ENCODE measurements at places on chromosomes 16 and 17.

DNA sequence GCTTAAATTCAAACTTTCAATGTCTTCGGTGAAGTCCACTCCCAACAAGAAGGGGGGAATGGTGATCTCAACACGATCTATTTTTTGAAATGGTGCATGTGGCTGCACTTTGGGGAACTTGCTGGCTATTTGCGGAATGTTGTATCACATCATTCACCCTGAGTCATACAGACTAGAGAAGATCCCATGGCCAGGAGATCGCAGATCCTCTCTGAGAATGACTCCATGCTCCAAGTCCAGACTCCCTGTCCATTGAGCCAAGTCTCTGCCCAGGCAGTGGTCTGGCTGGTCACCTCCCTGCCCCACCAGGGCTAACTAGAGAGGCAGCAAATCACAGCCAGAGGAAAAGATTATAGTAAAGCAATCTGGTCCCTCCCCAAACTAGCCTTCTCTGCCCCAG is 120.6 kb downstream of the XYLT1 start:
- DNase-seq: no peak

DNA sequence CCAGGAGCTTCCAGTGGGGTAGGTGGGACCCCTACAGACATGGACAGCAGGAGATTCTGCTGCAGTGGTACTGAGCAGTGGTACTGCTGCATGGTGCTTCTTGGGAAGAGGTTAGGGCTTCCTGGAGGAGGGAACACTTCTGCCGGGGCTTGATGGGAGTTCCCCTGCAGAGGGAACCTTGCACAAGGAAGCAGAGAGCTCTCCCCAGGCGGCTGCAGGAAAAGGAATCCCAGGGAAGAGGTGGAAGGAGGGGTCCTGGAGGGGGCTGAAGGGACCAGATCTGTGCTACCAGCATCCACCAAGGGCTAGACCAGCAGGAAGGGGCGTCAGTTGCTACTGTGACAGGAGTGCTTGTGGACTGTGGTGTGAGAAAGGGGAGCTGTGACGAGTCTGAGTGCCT is 10.6 kb downstream of the RIPOR1 start:
- DNase-seq: no peak

- no peak for DNase-seq
These were observed 8.9 kb downstream of the CTRL start for GRCh38 chr16:67922740-67923139.

DNA sequence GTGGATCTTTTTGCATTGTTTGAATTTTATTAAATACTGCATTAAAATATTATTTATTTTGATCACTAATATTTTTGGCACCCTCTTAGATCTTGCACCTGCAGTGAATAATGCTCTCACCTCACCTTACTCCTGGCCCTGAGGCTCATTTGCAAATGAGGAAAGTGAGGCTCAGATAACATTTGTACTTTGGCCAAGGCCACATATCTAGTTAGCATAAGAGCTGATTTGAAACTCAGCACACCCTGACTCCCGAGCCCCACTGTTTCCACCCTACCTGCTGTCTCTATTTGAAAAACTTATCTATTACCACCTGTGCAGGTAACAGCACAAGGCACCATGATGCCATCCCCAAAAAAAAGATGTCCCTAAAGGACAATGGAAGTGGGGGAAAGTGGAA is 358.7 kb upstream of the MAF start:
- DNase-seq: no peak

- DNase-seq: no peak
These were observed 19.7 kb downstream of the C16orf74 start for GRCh38 chr16:85731179-85731578.

DNA sequence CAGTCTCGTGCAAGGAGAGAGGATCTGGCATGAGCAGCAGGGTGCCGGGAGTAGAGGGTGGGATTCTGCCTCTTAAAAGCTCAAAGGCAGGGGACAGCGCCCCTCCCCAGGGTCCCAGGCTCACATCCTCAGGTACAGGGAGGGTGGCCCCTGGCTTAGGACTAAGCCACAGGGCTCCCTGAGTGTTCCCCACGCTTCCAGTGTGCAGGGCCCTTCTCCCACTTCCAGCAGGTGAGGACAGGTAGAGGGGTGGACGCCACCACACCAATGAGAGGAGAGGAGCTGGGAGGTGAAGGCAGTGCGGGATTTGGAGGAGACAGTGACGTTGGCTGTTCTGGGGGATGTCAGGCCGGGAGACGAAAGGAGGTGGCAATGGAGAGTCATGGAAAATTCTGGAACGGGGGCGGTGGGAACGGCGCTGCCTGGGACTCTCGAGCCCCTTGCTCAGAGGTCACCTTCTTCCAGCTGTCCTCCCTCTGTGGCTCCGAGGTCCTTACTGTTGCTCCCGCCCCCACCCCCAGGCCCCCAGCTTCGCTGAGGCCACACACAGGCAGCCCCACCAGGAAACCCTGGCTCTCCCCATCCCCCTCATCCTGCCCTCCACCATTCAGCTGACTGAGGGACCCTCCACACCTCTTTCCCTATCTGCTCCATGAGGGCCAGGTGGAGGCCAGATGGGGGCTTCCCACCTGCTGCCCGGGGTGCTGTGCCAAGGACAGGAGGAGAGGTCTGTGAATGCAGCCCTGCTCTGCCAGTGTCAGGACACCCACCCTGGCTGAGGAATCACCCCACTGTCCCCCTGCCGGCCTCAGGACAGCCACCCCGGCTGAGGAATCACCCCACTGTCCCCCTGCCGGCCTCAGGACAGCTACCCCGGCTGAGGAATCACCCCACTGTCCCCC is 57.7 kb upstream of the ACSF3 start:
- no peak for DNase-seq

- DNase-seq: no peak
These were observed 25.7 kb downstream of the STAT5A start for GRCh38 chr17:42313773-42314566.

DNA sequence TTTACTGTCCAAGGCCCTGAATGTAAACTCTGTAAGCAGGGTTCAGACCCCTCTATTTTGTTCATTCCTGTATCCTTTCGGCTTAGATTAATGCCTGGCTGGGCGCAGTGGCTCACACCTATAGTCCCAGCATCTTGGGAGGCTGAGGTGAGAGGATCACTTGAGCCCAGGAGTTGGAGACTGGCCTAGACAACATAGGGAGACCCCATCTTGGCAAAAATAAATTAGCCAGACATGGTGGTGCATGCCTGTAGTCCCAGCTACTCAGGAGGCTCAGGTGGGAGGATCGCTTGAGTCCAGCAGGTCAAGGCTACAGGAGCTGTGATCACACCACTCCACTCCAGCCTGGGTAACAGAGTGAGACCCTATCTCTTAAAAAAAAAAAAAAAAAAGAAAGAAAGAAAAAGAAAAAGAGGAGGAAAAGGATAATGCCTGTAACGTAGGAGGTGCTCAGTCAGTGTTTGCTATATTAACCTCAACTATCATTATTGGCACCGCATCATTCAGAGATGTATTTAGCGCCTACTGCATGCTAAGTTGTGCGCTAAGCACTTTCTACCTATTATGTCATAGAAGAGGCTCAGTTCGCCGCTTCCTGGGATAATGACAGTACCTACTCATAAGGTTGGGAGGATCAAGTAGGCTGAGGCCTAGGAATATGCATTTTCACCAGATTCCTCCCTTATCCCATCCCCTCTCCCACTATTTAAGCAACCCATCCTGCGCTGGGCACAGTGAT is 5.0 kb downstream of the SOCS1 start:
- DNase-seq: no peak

DNA sequence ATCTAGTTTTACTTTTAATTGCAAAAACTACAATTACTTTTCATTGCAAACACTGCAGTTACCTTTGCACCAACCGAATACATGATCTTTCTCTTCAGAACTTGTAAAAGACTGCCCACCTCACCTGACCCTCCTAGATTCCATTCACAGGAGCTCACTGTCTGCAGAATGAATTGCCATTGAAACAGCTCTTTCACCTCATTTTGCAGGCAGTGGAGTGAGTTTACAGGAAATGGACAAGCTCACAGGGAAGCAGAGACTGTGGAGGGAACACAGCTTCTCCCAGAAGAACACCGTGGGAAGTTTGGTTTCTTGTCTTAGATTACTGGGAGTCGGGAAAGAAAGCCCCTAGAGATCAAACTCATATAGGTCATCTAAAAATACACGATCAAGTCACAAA is 439.7 kb upstream of the RBFOX1 start:
- no peak for DNase-seq

DNA sequence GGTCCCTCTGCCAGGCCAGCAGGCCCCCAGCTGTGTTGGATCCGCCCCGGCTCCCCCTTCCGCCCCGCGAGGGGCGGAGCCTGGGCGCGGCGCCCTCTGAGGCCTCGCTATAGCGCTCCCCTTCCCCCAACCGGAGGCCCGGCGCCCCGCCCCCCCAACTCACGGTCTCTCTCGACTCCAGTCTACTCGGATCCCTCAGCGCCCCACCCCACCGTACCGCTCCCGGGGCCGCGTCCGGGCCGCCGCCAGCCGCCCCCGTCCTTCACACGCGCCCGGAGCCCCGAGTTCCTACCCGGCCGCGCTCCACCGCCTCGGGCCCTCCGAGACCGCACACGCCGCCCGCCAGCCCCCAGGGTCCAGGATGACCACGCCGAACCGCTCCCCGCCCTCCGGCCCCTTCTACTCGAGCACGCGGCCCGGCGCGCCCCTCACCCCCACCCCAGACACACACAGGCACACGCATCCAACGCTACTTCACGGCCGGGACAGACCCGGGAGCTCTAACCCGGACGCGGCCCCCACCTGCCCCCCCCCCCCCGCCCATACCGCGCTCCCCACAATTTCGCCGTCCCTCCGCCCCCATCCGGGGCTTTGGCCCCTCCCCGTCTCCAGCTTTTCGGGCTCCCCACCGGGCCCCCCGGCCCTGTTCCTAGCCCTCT is 1.4 kb downstream of the PHF23 start:
- DNase-seq: no peak

- no peak for DNase-seq
These were observed 17.6 kb downstream of the TEX2 start for GRCh38 chr17:64245218-64246145.

DNA sequence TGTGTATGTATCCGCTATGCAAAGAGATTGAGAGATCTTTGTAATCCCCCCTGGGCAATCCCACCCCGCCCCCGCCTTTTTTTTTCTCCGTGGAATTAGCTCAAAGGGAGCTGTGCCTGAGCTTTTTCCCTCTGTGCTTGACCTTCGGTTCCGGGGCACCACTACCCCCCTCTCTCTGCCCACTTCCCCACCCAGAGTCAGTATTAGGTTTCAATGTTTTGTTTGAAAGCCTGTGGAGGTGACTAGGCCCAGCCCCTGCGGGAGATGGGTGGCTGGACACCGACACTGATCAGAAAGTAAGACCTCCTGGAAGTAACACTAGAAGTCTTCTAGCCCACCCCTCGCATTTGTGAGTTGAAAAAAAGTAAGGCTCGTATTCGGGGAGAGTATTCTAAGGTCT is 7.0 kb downstream of the CBLN1 start:
- no peak for DNase-seq

- DNase-seq: no peak
These were observed 206.8 kb downstream of the KCNJ2 start for GRCh38 chr17:70375813-70376770.

DNA sequence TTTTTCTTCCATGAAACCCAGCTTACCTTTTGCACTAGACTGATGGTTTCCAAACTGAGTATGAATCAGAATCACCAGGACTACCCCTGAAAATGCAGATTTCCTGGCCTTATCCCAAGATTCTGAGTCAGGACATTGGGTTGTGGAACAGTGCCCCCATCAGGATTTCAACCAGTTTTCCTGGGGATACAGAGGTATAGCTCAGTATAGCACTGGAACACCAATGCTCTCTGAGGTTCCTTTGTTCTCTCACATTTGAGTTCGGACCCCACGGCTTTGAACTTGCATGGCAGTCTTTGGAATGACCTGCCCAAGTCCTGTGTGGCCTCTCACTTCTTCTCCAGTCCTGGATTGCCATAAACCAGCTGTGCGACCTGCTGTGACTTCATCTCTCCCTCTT is 12.8 kb upstream of the CCL8 start:
- DNase-seq: no peak

DNA sequence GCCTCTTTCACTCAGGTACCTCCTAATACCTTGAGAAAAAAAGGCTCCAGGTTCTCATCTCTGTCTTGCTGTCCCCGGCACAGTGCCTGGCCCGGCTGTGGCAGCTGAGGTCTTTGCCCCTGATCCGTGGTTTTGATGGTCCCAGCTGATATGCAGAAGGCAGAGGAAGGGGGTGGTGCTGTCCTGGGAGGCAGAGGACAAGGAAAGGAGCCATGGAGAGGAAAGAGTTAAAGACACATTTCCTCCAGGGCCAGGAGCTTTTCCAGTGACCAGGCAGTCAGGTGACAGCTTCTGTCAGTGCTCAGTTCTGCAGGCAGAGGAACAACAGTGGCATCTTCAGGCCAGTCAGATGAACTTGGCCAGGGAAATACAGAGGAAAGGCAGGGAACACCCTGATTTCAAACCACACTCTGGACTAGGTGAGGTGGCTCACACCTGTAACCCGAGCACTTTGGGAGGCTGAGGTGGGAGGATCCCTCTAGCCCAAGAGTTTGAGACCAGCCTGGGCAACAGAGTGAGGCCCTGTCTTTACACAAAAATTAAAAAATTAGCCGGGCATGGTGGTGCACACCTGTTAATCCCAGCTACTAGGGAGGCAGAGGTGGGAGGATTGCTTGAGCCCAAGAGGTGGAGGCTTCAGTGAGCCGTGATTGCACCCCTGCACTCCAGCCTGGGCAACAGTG is 3.3 kb upstream of the COG1 start:
- peak; percentile 54 for DNase-seq

- DNase-seq: peak; percentile 42
These were observed 1.6 kb downstream of the MRM1 start for GRCh38 chr17:36602924-36603384.

DNA sequence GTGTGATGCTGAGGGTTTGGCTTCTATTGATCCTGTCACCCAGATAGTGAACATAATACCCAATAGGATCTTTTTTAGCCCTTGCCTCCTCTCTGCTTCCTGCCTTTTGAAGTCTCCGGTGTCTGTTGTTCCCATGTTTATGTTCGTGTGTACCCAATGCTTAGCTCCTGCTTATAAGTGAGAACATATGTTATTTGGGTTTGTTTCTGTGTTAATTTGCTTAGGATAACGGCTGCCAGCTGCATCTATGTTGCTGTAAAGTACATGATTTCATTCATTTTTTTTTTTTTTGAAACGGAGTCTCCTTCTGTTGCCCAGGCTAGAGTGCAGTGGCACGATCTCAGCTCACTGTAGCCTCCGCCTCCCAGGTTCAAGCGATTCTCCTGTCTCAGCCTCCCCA is 23.0 kb downstream of the DUS2 start:
- no peak for DNase-seq

DNA sequence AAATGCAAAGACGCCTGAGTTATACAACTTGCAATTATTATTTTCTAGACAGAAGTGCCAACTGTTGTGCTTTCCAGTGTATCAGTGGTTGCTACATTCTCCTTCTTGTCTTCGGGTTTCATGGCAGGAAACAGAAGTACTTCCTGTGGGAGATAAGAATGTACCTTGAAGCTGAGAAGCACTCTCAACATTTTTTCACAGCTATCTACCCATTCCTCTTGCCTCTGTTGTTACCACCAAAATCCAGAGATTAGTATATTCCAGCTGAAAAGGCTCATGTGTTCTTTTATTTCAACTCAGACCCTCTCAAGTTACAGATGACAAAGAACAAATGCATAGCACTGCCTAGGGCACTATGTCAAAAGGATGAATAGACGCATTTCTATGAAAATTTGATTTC is 4.8 kb upstream of the ADAT1 start:
- no peak for DNase-seq
